ENCODE measurements at places on chromosomes 1 and 21.

DNA sequence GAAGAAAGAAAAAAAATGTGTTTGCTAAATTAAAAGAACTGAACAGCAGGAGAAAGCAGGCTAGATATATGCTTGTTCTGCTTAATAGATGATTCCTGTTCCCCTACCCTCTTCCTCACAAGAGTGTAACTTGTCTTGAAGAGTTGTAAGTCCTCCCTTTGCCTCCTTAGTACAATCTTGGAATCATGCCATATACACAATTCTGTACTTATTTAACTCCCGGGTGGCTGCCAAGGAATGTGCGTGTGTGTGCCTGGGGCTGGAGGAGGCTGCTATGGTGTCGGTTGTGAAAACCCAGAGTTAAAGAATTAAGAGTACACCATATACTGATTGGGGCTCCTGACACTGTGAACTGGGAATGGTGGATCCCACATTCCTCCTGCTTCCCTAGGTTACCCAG is 194.2 kb downstream of the SIPA1L2 start:
- DNase-seq, result no peak

- no peak for DNase-seq
Observed at GRCh38 chr1:170240409-170240808, 94.7 kb downstream of the NTMT2 start.

GRCh38 chr1:18539171-18539570 is 58.4 kb downstream of the KLHDC7A start:
- DNase-seq, result no peak

- DNase-seq, result no peak
Observed at GRCh38 chr1:59976194-59977074, 49.9 kb upstream of the CYP2J2 start.

GRCh38 chr21:35212393-35213127 is 163.5 kb upstream of the RUNX1 start:
- no peak for DNase-seq

DNA sequence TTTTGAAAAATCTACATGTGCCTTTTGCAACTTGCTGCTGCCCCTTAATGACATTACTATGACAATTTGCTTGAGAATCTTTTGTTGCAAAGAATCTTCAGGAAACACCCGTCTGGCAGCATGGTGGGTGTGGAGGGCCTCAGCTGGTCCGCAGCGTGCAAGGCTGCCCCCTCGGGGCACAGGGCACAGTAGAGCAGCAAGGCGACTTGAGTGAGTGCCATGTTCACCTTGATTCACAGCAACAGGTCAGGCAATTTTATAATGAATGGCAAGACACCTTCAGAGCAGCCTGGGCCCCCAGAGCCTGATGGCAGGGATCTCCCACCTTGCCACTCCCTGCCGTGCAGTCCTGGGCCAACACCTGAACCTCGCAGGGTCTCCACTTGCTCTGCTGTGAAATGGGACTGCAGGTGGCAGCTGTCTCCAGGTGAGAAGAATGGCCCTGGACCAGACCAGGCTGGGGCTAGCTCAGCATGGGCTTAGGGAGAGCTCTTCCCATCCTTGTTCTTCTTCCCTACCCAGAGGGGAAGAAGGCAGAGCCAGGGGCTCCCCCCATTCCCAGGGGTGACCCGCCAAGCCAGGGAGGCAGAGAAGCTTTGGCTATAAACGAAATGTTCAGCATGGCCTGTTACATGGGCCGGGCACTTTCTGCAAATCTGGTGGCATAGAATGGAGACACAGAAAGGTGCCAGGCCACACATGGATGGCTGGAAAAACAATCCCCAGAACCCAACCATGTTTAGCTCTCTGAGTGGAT is 34.5 kb upstream of the ACTRT2 start:
- peak; percentile 36 for DNase-seq

DNA sequence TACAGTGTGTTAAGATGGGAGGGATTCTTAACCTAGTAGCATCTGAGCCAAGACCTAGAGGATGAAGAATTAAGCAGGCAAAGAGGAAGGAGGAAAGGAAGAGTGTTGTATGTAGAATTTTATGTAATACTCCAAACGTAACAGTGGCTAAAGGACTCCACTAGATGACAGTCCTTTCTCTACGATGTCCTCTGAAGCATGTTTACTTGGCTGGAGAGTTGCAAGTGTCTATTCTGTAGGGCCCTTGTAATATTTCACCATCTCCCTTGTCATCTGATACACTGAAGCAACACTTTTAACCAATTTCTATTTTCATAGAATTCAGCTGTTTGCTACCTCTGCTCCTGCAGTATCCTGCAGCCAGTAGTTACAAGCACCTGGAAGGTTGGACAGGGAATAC is 2.2 kb upstream of the YBX1 start:
- DNase-seq, result no peak

- no peak for DNase-seq
Observed at GRCh38 chr1:215673943-215674342, 106.8 kb downstream of the KCTD3 start.

GRCh38 chr1:7491109-7491817 is 279.8 kb upstream of the VAMP3 start:
- DNase-seq, result no peak

DNA sequence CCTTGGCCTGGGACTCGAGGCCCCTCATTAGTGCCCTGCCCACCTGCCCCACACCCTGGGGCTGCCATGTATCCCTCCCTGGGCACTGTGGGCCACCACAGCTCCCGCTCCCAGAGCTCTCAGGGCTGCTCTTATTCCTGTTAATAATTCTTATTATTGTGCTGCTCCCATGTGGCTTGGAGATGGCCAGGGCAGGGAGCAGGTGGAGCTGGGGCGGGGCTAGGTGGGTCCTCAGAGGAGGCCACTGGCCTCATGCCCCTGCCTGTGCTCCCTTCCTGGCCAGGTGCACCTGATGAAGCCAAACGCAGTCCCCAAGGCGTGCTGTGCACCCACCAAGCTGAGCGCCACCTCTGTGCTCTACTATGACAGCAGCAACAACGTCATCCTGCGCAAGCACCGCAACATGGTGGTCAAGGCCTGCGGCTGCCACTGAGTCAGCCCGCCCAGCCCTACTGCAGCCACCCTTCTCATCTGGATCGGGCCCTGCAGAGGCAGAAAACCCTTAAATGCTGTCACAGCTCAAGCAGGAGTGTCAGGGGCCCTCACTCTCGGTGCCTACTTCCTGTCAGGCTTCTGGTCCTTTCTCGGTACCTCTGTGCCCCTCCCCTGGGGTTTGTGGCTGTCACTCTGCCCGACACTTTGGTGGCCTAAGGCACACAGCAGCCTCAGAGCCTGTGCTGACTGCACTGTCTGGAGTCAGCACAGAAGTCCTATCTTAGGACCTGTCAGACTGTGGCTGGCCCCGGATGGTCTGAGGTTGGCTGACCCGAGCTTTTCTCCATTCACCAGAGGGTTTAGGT is 34.1 kb downstream of the BMP8A start:
- no peak for DNase-seq

GRCh38 chr1:177255411-177255810 is 84.7 kb downstream of the BRINP2 start:
- no peak for DNase-seq

GRCh38 chr1:115306146-115306545 is 31.9 kb downstream of the NGF start:
- no peak for DNase-seq

- no peak for DNase-seq
Observed at GRCh38 chr21:32256873-32257620, 21.8 kb downstream of the MIS18A start.

GRCh38 chr1:83495560-83495959 is 503.4 kb downstream of the TTLL7 start:
- no peak for DNase-seq

- DNase-seq, result no peak
Observed at GRCh38 chr21:39965026-39965425, 97.8 kb downstream of the PCP4 start.

- DNase-seq, result no peak
Observed at GRCh38 chr1:226661271-226661670, 77.8 kb downstream of the ITPKB start.

DNA sequence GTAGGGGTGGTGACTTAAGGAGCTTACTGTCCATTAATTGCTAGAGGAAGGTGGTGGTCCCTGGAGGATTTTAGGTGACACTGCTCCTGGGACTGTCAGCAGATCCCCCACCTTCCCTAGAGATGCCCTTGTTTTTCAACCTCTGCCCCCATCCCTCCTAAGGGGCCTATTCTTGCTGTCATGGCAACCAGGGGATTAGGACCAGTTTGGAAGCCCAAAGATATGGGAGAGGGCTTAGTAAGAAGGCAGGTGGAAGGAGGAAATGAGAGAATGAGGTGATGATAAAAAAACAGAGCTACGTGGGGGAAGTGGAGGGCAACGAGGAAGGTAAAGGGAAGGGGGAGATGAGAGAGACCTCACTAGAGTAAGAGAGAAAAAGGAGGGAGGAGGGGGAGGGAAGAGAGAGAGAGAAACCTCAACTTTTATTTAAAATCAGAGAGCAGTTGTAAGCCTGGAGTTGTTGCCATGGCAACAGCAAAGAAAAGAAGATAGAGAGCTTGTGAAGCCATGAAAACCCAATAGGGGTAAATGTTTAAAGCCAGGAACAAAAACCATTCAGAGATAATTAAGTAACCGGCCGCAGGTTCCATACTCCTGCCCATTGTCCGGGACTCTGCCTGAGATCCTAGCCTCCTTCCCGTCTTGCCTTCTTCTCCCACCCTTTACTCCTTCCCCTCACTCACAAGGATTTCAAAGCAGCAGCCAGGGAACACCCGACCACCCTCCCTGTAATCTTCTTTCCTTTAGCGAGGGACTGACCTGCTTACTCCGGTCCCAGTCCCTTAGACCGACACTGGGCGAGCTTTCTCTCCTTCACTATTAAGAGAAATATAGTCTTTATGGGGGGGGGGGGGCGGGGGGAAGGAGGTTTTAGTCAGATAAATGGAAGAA is 20.6 kb downstream of the KIRREL1 start:
- DNase-seq, result no peak

GRCh38 chr1:220137019-220137786 is 43.3 kb downstream of the IARS2 start:
- no peak for DNase-seq

DNA sequence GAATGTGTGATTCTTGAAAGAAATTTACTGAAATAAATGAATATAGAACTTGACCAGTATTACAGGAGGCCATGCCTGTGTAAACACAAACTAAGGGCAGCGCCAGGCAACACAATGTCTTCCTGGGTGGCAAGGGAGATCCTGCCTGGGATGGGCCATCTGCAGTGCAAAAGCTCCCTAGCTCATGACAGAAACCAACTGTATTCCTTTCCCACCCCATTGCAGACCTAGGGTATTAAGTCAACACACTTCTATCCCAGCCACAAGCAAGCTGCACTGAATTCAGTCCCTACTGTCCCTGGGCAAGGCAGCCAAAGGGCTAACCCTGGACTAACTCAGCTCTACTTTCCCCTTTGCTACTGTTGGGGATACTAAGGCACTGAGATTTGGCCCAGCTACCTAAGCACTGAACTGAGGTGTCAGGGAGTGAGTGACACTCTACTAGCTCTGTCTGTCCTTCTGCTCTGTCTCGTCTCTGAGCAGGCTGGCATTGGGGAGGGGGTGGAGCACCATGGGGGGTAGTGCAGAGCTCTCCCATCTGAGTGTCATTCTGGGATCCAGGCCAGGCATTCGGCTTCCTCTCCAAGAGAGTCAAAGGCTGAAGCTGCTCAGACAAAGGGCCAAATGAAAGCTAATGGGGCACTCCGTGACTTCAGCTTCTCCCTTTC is 2.5 kb downstream of the INKA2 start:
- DNase-seq, result no peak

- no peak for DNase-seq
Observed at GRCh38 chr1:230793463-230793745, 46.2 kb downstream of the CAPN9 start.
